ENCODE measurements at places on chromosomes 5 and 9.

GRCh38 chr5:126921241-126922091 is 108.9 kb downstream of the MARCHF3 start:
- no peak for DNase-seq

GRCh38 chr9:130232899-130233586 is 32.5 kb upstream of the HMCN2 start:
- DNase-seq = no peak

DNA sequence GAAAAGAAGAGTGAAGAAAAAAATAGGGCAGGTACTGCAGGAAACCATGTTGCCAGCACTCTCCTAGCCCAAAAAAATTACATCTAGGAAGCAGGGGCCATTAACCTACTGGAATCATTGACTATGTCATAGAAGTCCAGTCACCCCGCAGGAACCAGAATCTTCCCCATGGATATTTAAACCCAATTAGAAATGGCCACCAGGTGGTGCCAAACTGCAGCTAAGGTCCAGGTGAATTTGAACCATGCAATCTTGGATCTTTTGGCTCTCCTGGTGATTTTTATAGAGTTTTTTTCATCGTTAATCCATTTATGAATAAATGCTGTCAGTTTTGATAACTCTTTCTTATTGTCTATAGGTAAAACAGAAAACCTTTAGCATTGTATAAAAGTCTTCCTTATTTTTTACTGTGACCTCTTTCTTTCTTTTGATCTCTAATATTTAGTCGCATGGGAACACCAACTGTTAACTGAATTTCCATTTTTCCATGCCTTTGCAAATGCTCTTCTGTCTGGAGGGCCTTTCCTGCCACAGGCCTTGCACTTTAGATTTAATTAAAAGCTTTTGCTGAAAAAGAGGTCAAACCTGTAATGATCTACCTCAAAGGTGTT is 147.5 kb upstream of the FGF10 start:
- no peak for DNase-seq

DNA sequence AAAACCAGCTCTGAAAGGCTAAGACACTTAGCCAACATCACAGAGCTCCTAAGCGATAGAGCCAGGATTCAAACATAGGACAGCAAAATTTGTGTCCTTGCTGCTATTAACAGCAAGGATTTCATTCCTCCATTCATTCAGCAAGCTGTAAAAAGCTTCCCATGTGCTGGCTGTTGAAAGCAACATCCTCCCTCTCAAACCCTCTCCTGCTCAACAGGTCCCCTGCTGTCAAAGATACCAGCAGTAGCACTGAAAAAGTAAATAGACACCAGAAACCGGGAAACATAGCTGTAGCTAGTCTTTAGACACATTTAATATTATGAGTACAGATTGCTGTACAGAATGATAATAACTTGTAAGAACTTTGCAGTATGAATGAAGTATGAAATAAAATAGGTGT is 52.6 kb upstream of the ADAMTSL1 start:
- no peak for DNase-seq

DNA sequence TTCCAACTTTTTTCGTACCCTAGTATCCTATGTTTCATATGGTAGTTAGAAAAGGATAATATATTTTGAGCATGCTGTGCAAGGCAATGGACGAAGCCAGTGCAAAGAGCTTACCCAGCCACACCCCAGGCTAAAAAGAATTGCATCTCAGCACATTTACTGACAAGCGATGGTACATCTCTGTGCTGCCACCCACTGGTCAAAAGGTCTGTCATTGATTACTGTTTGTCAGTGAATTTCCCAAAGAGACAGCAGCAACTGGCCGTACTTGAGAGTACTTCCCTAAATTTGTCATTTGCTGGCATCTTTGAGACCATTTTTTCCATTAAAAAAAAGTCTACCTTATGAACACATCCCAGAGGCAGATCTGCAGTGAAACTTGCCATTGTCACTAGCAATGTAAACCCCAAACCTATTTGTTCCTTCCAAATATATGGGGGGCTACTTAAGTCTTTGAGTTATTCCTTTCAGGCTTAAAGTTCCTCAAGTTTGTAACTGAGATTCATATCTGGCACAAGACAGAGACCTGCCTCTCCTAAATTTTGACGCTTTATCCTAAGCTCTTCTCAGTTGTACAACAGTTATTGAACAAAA is 184.3 kb downstream of the CTNND2 start:
- no peak for DNase-seq

DNA sequence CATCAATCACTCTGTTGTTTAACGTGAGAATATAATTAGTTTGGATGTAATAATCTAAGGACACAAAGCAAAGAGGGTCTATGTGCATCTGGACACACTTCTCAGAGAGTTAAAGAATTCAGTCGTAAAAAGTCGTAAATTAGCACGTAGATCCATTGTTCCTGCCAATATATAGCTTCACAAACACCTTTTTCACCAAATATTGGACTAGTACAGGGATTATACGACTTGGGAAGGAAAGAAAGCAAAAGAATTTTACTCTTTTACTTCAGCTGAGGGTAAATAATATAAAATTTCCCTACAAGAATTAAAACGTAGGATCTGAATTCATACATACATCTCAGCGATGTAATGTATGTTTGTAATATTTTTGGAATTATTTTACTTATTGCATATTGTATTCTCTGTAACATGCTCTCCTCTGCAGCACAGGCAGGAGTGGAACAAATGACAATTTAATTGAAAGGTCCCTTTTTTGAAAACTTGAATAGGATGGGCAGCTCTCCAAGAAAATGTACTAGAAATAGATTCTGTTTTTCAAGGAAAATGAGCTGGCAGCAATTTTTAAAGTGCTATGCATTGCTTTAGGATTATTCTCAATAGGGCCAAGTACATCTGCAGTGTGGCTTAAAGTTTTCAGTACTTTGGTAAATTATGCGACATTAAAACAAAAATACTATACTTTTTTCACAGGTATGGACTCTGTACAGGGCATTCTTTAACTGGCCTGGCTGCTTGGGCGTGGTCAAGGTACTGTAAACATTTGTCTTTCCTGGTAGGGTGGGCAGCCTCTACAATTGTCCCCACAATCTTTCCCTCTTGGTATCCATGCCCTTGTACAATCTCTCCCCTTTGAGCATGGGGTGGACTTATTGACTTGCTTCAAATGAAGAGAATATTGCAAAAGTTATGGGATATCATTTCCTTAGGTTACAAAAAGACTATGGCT is 39.7 kb upstream of the HSD17B4 start:
- DNase-seq = no peak

DNA sequence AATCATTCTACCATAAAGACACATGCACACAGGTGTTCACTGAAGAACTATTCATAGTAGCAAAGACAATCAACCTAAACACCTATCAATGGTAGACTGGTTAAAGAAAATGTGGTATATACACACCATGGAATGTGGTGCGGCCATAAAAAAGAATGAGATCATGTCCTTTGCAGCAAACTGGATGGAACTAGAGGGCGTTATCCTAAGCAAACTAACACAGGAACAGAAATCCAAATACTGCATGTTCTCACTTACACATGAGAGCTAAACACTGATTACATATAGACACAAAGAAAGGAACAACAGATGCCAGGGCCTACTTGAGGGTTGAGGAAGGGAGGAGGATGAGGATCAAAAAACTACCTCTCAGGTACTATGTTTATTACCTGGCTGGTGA is 103.8 kb downstream of the DRD1 start:
- DNase-seq = no peak

- no peak for DNase-seq
Measured at GRCh38 chr9:78213712-78214111, 22.2 kb upstream of the CEP78 start.

DNA sequence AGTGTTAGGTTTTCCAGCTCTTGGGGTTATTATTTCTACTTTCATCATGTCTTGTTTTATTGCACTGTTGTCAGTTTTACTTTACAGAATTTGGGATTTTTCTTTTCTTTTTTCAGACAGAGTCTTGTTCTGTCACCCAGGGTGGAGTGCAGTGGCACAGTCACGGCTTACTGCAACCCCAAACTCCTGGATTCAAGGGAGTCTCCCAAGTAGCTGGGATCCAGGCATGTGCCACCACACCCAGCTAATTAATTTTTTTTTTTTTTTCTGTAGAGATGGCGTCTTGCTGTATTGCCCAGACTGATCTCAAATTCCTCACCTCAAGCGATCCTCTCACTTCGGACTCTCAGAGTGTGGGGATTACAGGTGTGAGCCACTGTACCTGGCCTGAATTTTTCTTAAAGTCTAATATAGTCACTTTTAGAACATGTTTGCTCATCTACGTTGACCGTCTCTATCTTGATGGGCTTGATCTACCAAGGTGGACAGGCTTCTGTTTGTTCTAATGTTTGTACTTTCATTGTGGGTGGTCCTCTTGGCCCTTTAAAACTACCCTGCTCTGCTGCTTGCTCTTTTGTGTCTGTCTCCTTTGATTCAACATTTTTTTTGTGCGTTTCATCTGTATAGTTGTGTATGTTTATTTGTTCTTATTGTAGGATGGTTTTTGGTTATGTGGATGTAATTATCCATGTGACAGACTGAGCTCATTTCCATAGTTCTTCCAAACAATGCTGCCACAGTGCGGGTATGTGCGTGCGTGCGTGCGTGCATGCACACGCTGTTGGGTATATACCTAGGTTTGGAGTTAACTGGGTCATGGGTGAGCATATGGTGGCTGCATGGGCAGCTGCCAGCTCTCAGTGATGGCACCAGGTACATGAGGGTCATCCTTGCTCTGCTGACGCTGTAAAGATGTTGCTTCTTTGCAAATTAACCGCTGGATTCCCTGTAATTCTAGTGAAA is 18.1 kb downstream of the PRRC2B start:
- DNase-seq = no peak

- no peak for DNase-seq
Measured at GRCh38 chr5:77776554-77777206, 541 bp upstream of the TBCA start.

GRCh38 chr5:17413691-17414090 is 84.3 kb upstream of the TAF11L2 start:
- DNase-seq = no peak

- no peak for DNase-seq
Measured at GRCh38 chr9:33776578-33776977, 18.8 kb upstream of the PRSS3 start.

- no peak for DNase-seq
Measured at GRCh38 chr9:33159777-33160127, 7.4 kb downstream of the B4GALT1 start.

DNA sequence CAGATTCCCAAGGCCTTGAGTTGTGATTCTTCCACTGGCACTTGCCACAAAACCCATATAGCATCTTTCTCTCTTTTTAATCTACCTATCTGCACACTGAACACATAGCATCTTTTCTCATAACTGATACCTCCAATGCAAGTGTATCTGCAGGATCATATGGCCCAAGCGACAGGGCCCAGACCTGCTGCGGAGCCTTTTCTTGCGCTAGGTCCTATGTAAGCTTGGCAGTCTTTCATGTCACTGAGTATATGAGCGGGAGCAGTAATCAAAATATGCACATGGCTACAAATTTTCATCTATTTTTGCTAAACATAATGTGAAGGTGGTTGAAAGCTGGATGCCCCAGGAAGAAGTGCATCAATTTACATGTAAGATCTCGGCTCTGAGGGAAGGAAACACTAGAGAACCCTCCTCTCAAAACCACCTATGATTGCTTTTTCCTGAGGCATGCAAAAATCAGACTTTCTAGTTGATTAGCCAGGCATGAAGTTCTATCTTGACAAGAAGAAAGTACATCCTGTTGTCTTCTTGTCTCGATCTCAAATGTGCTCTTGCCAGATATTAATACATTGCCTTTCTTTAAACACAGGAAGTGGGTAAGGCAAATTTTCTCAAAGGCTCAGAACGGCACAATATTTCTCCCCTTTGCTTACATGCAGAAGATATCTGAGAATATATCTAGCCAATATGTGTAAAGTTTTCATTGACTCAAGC is 26.9 kb upstream of the CEMIP2 start:
- DNase-seq = peak; percentile 10
